NCI-H510A treated with DMSO at 0.1 percent for 48 hours (cell line): ENCODE measurements at places on chromosomes 16 and 17.

DNA sequence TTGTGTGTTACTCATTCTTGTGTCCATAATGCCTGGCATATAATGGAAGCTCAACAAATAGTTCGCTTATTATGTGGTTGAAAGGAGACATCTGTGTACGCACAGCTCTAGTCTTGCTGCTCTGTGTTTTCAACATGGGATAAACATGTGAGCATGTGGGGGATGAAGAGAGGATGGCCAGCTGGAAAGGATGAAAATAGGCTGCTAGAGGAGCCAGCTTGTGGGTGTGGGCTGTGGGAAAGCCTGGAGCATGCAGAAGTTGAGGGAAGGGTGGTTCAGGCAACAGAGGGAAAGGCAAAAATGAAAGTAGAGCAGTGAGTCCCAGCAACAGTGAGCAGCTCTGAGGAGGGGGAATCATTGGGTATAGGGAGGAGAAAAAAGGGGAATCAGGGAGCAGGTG, 324.6 kb upstream of the CDH11 start:
- no peak for DNase-seq

DNA sequence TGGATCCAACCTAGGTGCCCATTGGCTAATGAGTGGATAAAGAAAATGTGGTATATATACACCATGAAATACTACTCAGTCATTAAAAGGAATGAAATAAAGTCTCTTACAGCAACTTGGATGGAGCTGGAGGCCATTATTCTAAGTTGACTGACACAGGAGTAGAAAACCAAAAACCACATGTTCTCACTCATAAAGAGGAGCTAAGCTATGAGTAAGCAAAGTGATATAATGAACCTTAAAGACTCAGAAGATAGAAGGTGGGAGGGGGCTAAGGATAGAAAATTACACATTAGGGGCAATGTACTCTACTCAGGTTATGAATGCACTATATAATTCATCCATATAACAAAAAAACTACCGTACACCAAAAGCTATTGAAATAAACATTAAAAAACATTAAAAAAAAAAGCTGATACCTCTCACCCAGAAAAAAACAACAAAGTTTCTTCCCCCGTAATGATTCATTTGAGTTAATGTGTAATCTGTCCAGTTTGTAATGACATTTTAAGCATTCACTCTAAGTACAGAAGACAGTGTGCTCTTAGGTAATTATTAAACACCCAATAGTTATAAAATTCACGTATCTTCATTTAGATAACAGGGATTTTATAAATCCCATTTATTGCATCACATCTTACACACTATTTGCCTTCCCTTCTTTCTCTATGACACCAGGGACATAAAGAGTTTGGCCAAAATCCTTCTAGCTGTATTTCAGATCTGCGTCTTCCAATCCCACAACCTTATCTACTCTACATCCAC, 941.5 kb downstream of the CDH11 start:
- DNase-seq = no peak

GRCh38 chr17:42276359-42276608, at the start of gene STAT5B:
Gene STAT5B, minus strand, starts transcription at chr17:42276391. Its CDS starts 44,264 bp downstream, at chr17:42232127.
- DNase-seq = peak; percentile 43

- DNase-seq = peak; percentile 81
Measured at GRCh38 chr17:57243171-57243622, 13.1 kb upstream of the MSI2 start.

DNA sequence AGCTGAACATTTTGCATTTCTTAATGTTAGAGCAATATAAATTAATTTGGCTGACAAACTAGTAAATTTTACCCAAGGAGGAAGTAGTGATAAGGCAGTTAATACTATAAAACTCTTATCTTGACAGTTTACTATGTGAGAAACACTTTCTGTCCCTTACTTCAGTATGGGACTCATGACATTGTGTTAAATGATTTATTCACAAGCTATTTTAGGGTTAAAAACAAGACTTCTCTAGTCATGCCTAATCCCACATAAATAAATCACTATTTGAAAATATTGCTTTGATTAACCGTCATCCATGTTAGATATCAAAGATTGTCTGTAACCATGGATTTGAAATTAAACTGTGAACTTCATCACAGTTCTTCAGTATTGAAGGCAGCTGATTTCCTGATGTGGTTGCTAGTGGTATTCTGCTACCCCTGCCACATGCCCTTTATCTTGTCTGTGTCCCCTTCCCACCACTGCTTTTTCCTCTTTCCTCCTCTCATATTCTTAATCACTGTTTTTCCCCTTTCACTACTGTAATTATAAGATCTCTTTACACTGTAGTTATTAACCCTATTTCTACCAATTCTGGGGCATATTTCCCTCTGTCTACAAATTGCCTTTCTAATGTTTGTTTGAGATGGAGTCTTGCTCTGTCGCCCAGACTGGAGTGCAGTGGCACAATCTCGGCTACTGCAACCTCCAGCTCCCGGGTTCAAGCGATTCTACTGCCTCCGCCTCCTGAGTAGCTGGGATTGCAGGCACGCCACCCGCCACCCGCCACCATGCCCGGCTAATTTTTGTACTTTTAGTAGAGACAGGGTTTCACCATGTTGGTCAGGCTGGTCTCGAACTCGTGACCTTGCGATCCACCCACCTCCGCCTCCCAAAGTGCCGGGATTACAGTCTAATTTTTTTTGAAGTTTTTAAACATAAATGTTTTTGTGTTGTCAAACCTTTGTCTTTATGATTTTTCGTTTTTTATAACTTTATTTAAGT, 95.6 kb downstream of the STXBP4 start:
- no peak for DNase-seq

- DNase-seq = no peak
Measured at GRCh38 chr16:69620573-69620972, 54.8 kb downstream of the NFAT5 start.

- peak; percentile 11 for DNase-seq
Measured at GRCh38 chr16:46745617-46746016, 2.5 kb downstream of the MYLK3 start.

DNA sequence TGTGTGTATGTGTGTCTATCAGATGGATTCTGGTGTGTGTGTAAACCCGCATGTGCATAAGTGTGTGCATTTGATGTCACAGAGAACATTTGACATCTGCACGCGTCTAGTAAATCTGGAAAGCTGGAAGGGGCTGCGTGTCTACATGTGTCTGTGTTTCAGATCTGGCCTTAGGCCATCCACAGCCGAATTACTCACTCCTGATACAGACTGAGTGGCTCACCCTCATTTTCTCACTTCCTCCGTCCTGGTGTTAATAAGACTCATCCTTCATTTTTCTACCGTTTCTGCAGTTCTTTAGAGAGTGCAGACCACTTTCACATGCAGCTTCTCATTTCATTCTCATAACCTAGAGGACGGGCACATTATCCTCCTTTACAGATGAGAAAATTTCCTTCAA, 491.6 kb downstream of the CDH13 start:
- no peak for DNase-seq

GRCh38 chr17:72122010-72122764, 1.4 kb downstream of the SOX9 start:
- DNase-seq = no peak

- no peak for DNase-seq
Measured at GRCh38 chr16:714079-714478, 839 bp upstream of the METRN start.

DNA sequence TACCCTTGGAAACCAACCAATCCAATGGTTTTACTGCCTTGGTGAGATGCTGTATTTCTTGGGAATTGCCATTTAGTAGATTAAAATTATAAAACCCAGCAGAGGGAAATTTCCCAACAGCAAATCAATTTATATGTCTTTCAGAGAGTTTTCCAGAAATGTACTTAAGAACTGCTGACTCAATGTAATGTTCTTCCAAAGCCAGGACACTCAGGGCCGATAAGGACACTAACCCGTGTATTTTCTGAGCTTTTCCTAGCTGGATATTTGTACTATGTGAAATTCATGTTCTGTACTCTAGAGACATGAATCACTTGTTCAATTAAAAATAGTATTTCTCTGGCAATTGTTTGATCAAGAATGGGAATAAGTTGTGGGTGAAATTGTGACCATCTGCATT, 121.4 kb downstream of the KCNJ2 start:
- DNase-seq = no peak

- no peak for DNase-seq
Measured at GRCh38 chr17:40089077-40089895, 11.1 kb downstream of the NR1D1 start.

GRCh38 chr17:32588982-32589381, 102.2 kb downstream of the CDK5R1 start:
- no peak for DNase-seq

DNA sequence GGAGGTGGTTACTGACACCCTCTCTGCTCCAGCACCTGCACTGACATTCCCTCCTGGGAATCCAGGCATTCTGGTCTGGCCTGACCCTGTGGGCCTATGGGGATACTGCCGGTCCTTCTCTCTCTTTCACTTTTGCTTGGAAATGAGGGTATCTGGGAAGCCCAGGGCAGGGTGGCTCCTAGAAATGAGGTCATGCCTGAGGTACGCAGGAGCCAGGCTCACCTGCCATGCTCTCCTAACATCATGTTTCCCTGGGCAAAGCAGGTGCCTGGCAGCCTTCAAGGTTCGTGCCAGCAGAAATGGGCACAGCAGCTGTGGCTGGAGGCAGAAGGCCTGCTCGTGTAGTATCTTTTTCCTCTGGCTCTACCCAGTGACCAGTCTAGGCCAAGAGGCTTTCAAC, 3.3 kb downstream of the ITGA3 start:
- DNase-seq = no peak

DNA sequence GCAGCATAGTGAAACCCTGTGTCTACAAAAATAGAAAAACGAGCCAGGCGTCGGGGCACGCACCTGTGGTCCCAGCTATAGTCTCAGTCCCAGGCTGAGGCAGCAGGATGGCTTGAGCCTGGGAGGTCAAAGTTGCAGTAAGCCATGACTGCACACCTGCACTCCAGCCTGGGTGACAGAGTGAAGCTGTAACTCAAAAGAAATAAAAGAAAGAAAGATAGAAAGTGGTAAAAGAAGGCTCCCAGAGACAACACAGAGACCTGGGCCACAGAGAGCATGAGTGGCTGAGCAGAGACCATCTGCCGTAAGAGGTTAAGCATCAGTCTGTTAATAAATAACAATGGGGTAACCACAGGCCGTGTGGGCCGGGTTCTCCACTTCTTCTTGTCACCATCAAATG, 15.3 kb upstream of the HEXD start:
- DNase-seq = no peak

DNA sequence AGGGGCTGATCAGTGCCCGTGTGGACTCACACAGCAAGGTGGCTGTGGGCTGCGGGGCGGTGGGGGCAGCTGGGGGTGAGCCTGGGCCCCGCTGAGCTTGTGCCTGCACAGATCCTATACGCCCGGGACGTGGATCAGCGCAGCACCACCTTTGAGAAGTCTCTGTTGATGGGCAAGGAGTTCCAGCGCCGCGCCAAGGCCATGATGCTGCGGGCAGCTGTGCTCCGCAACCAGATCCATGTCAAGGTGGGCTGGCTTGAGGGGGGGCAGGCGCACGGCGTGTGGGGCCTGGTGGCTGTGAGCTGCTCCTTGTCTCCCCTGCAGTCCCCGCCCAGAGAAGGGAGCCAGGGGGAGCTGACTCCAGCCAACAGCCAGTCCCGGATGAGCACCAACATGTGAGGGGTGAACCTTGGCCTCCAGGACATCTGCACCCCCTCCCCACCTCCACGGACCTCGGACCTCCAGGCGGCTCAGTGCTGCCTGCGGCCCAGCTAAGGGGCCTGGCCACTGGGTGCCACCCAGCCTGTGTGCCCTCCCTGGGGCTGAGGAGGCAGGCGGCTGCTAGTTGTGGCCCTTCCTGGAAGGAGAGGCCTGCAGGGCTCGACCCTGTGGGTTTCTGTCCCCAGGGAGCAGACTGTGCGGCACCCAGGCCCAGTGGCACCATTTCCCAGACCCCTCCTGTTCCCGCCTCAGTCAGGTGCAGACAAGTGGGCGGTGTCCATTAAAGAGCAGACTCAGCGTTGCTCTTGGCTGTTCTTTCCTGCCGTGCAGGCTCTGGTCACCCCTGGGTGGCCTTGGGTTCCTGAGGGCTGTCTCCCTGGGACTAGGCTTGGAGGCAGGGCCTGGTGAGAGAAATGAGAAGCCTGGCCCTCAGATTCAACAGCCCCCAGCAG, 5.3 kb downstream of the GPS1 start:
- no peak for DNase-seq

- no peak for DNase-seq
Measured at GRCh38 chr17:77167472-77168306, 26.9 kb downstream of the SEC14L1 start.

- peak; percentile 4 for DNase-seq
Measured at GRCh38 chr16:54931120-54932014, 702 bp downstream of the IRX5 start.

GRCh38 chr17:72613396-72613795, 479.1 kb downstream of the SLC39A11 start:
- DNase-seq = no peak

GRCh38 chr17:15409721-15410250, 57.6 kb downstream of the CDRT4 start:
- no peak for DNase-seq

DNA sequence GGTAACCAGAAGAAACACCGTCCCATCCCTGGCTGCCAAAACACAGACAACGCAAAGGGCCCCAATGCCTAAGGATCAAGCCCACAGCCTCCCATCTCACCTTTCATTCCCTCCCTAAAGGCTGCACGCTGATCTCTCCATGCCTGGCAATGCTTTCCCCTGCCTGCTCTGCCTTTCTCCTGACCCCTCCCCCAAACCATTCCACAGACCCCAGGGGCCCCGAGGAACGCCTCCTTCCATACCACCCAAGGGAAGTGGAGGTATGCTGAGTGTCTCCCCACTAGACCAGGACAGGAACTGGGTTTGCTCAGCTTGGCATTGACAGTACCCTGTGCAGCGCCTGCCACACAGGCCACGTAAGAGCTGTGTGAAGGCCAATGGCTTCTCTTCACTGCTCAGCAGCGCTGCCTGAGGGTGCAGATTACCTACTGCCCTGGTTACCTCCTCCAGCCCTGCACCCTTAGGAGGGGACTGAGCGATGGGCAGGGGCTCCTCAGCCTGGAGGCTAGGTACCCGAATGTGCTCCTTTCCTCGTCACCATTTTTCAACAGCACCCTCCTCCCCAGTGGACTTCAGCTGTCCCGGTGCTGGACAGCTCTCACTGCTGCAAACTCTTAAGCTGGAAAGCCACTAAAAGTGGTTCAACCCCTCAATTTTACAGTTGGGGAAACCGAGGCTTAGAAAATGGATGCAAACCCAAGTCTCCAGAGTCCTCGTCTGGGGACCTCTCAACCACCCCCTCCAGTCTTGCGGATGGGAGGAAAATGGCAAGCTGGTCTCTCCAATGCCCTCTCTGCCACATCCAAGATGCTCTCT, 45.0 kb downstream of the SRCIN1 start:
- no peak for DNase-seq

- DNase-seq = no peak
Measured at GRCh38 chr16:78780808-78781207, 681.4 kb downstream of the WWOX start.

GRCh38 chr16:29784157-29784556, 6.1 kb downstream of the ZG16 start:
- DNase-seq = no peak
